Upper lobe of right lung (tissue), 1 donor: ENCODE measurements at places on chromosomes 7 and 10. TPM values are rescaled to one million over a fixed set of nuclear protein-coding genes. Genes with fewer than 3 reads are reported as not detected.

Gene NRF1
- 19.3 TPM for total RNA-seq

Gene GALNT17
- 7.1 TPM for total RNA-seq

Gene NOS3
- 42.9 TPM for total RNA-seq

Gene FAM25G
- not detected for total RNA-seq

Gene CALML5
- not detected for total RNA-seq

Gene MRPS24
- total RNA-seq = 61.5 TPM

Gene SPDYE9
- not detected for total RNA-seq

Gene ACADSB
- total RNA-seq = 27.1 TPM

DNA sequence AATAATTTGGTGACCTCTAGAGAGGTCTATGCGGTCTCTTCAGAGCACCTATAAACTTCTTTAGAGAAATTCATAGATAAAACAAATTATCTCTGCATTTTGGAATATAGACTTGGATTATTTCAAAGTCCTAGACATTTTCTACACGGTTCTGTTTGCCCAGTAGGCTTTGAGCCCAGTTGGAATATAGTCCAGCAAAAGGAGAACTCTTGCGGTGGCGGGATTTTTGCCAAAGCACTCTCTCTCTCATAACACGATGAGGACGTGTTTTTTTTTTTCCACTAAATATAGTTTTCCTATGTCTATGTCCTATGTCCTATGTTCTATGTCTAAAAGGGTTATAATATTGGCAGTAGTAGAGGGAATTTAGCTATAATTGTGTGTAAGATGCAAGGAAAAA is 164.9 kb upstream of the AGR3 start:
- H3K4me3 ChIP-seq = no peak overlapping the region
- H3K36me3 ChIP-seq = no peaks in the 10 kb centered on the region
- no peak overlapping the region for H3K27ac ChIP-seq
- peaks cover 23% of the 10 kb centered on the region for H3K4me1 ChIP-seq

DNA sequence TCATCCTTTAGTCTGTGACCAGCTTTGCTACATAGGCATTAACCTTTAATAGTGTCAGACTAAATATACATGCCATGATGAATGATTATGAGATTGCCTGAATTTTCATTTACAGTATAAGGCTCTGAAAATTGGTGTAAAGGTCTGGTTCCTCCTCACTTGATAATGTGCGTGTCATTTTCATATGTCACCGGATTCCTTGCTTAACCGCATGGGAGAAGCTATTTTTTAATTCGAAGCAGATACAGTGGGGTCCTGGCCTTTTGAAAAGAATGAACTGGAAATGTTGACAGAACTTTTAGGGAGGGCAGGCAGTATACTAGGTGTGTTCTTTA is 192.4 kb upstream of the SH2B2 start:
- no peak for DNase-seq
- H3K27me3 ChIP-seq = no peaks in the 10 kb centered on the region
- no peaks in the 10 kb centered on the region for H3K4me1 ChIP-seq
- no peak overlapping the region for H3K4me3 ChIP-seq

DNA sequence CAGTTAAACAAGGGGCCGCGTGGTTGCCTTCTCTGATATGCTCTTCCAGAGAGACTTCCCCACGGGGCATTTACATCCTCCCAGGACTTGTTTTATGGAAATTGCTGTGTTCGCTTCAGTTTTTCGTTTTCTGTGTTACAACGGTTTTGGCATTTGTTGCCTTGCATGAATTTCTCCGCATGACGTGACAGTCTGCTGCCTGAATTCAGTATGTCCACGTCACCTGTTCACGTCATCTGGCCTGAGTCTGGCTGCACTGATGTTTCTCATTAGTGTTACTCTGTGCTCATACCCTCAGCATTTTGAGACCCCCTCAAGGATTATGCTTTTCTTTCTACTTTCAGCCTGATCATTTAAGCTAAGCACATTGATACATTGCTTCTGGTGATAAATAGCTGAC is 49.1 kb upstream of the INSYN2A start:
- H3K4me3 ChIP-seq = no peak overlapping the region
- H3K27ac ChIP-seq = no peak overlapping the region
- H3K36me3 ChIP-seq = peaks cover 14% of the 10 kb centered on the region
- H3K27me3 ChIP-seq = no peaks in the 10 kb centered on the region

GRCh38 chr10:32932225-32932729 is 25.8 kb downstream of the ITGB1 start:
- DNase-seq = no peak
- peaks cover 3% of the 10 kb centered on the region for H3K4me1 ChIP-seq
- no peaks in the 10 kb centered on the region for H3K27me3 ChIP-seq
- H3K4me3 ChIP-seq = no peak overlapping the region

DNA sequence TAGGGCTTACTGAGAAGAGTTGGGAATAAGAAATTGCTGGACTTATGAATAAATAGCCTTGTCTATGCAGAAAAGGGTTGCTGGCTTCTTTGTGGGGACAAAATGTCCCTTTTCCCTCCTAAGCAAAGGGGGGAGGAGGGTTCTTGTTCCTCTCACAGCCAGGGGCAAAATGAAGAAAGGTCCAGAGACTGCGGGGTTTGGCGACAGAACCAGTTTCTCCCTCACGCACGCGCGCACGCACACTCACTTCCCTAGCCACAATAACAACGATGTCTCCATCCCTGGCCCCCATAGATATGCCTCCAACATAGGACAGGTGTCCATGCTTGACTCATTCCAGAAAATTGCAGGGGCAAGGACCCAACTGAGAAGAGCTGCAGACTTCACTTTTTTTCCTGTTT is 3.3 kb downstream of the ZMIZ1 start:
- no peaks in the 10 kb centered on the region for H3K36me3 ChIP-seq
- H3K4me1 ChIP-seq = peaks cover 63% of the 10 kb centered on the region
- no peak for DNase-seq
- H3K27me3 ChIP-seq = no peaks in the 10 kb centered on the region
- H3K4me3 ChIP-seq = peak overlapping the region; percentile 87

GRCh38 chr7:18201350-18201749 is 173.7 kb upstream of the PRPS1L1 start:
- no peaks in the 10 kb centered on the region for H3K27me3 ChIP-seq
- H3K4me3 ChIP-seq = no peak overlapping the region
- no peaks in the 10 kb centered on the region for H3K36me3 ChIP-seq
- no peak overlapping the region for H3K27ac ChIP-seq
- H3K4me1 ChIP-seq = no peaks in the 10 kb centered on the region

DNA sequence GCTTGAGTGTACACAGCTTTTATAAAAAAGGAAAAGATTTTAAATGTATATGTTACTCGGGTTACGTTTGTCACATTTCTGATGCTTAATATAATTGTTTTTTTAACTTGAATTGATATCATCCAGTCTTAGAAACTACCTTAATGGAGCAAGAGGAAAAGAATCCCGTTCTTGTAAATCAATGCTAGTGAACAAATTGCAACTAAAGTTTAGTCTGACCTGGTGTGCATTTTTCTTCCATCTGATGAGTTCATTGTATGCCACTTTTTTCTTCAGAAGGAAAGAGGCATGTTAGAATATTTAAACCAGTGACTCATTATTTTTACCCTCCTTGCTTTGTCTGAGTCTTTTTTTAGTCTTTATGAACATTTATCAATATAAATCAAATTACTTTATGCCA is 34.7 kb downstream of the NET1 start:
- H3K27ac ChIP-seq = peak overlapping the region; percentile 68
- H3K4me1 ChIP-seq = peaks cover 22% of the 10 kb centered on the region
- DNase-seq = no peak
- H3K27me3 ChIP-seq = no peaks in the 10 kb centered on the region
- H3K4me3 ChIP-seq = peak overlapping the region; percentile 53
- H3K36me3 ChIP-seq = peaks cover 5% of the 10 kb centered on the region

DNA sequence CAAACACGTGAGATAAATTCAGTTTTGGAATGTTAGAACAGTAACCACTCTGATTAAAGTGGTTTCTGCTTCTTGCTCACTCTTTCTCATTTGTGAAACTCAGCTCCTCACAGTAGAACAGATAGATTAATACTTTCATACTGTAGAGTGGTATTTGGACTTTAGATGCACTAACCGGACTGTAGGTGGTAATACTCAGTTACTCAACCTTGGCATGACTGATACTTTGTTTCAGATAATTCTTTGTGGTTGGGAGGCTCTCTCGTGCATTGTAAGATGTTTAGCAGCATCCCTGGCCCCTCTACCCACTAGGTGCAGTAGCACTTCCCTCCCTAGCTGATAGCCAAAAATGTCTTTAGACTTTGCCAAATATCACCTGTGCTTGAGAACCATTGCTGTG is 37.6 kb downstream of the MCU start:
- H3K36me3 ChIP-seq = no peaks in the 10 kb centered on the region
- H3K4me3 ChIP-seq = no peak overlapping the region
- DNase-seq = no peak
- H3K4me1 ChIP-seq = no peaks in the 10 kb centered on the region
